Activated CD4-positive, alpha-beta T cell treated with anti-CD3 and anti-CD28 coated beads for 24 hours (primary cell): ENCODE measurements at places on chromosomes 2 and 18.

DNA sequence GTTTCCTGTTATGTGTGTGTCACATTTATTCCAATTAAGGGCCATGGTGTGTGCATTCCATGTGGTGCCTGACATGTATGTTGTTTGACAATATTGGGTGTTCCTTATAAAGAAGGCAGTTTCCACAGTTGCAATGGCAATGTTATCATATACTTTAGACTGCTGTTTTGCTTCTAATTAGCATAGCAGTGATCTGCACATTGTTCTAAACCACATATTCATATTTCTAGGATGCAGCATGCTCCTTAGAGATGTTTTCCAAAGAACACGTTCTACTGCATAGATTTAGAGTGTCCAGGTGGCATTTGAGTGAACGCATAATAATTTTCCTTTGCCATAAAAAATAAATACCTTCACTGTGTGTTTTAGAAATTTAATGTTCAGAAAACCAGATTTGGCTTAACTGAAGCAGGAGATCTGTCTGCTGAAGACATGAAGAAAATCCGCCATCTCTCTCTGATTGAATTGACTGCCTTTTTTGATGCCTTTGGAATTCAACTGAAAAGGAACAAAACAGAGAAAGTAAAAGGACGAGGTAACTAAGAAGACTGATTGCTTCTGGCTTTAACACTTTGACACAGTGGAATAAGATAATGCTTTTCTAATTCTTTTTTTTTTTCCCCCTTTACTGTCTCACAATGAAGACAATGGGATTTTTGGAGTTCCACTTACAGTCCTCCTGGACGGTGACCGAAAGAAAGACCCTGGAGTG lies 143.7 kb downstream of the ARHGAP28 start:
- no peak for DNase-seq

DNA sequence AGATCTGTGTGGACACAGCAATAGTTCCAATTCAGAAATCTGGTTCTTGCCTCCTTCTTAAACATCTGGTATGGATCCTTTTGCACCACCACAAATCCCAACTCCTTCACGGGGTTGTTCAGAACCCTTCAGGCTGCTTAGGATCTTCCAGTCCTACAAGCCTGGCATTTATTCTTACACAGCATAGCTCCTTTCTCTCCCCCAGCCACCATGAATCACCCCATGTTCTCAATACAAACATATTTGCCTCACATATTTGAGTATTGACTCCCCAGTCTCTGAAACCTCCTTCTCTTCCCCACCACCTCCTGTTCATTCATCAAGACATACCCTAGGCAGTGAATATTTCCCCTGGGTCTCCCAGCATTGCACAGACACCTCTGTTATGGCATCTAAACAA lies 155.2 kb downstream of the ALK start:
- no peak for DNase-seq

DNA sequence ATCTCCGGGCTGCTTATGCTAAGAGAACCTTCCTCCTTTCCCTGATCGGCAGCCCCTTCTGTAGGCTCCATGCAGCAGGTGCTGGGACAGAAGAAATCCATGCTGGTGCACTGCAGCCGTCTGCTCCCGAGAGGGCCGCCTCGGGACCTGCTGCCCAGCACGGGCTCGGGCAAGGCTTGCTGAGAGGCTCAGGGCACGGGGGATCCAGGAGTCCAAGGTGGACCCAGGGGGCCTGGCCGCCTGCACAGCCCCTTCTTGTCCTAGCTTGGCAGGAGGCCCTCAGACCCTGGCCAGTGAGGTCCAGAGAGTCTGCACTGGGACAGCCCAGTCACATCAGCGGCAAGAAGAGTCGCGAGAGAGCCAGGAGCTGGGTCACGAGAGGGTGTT lies 13.3 kb upstream of the DUSP2 start:
- no peak for DNase-seq

GRCh38 chr2:30417253-30417652 lies 29.8 kb upstream of the LCLAT1 start:
- DNase-seq: no peak

DNA sequence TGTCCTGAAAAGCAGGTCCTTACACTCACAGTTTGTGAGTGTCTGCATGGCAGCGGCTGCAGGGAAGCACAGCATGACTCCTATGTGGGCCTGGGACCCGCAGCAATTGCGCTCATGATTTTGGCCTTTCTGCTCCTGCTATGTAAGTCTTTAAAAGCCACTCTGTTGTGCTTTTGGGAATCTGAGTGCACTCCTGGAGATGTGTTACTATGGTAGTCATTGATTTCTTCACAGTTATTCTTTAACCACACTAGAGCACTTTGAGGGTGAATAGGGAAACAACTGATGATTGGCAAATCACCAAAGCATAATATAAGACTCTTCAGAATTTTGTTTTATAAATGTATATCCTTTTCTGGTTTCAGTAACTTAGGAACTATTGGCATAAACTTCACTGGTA lies 40.9 kb downstream of the DSG2 start:
- DNase-seq: no peak

DNA sequence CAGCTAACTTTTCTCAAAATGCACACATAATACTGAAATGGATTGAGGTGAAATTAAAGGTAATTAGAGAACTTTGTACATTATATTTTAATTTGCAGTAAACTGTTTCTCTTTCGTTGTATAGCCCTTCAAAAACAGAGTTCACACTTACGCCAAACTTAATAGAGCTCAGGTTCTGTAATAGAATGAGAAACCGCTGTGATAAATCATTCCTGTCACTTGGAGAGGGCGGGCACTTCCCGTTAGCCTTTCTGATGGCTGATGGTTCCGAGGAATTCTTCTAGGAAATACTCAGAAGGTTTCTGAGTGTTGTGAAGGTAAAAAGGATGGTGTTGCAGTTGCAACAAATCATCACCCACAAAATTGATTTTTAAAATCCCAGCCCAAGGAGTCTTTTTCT lies 155.8 kb upstream of the ALKAL2 start:
- DNase-seq: no peak

DNA sequence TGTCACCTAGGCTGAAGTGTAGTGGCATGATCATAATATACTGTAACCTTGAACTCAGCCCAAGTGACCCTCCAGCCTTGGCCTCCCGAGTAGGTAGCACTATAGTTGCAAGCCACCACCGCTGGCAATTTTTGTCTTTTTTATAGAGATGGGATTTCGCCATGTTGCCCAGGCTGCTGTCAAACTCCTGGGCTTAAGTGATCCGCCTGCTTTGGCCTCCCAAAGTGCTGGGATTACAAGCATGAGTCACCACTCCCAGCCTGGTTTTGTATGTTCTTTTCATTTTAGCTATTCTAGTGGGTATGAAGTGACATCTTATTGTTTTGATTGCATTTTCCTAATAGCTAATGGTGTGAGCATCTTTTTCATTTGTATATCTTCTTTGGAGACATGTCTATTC lies 11.3 kb upstream of the EXOC6B start:
- no peak for DNase-seq

- no peak for DNase-seq
These were observed 8.3 kb downstream of the TCF4 start for GRCh38 chr18:55579501-55580270.
